ENCODE measurements at places on chromosomes 12 and 14. TPM values are rescaled to one million over a fixed set of nuclear protein-coding genes. Genes with fewer than 3 reads are reported as not detected.

The LPAR5 gene
- 0.67 TPM for total RNA-seq

The DTX3 gene
- total RNA-seq = 19.8 TPM

The RNASE4 gene
- total RNA-seq = 8.9 TPM

The CLEC4D gene
- not detected for total RNA-seq

The TTC9 gene
- total RNA-seq = 2.4 TPM

The SSPN gene
- 0.55 TPM for total RNA-seq

The ACOT6 gene
- not detected for total RNA-seq

The CYP46A1 gene
- total RNA-seq = 0.09 TPM

The RBP5 gene
- not detected for total RNA-seq

The PDZRN4 gene
- total RNA-seq = not detected

The TMEM253 gene
- 0.73 TPM for total RNA-seq

The PGF gene
- 3.8 TPM for total RNA-seq

The KLRG1 gene
- total RNA-seq = 1.7 TPM

The SPATA7 gene
- total RNA-seq = 6.0 TPM

The CCDC177 gene
- total RNA-seq = 0.02 TPM

The FBXO34 gene
- total RNA-seq = 11.2 TPM

The CLIP1 gene
- 42.5 TPM for total RNA-seq

The TAS2R50 gene
- total RNA-seq = not detected

The GPD1 gene
- 0.18 TPM for total RNA-seq

The DCN gene
- not detected for total RNA-seq

The SIX6 gene
- total RNA-seq = not detected

The CLEC14A gene
- total RNA-seq = not detected

The TAS2R20 gene
- 0.07 TPM for total RNA-seq

The CD163 gene
- not detected for total RNA-seq

The FAM186B gene
- 0.15 TPM for total RNA-seq

The CLEC12A gene
- not detected for total RNA-seq

The ANG gene
- 10.6 TPM for total RNA-seq

The GIT2 gene
- total RNA-seq = 19.8 TPM

The KCNK13 gene
- total RNA-seq = 0.11 TPM

The GYS2 gene
- not detected for total RNA-seq

The KANSL2 gene
- total RNA-seq = 36.9 TPM

The CLEC6A gene
- not detected for total RNA-seq

The AQP6 gene
- total RNA-seq = not detected

The UNC79 gene
- total RNA-seq = 0.02 TPM

The OR6C68 gene
- total RNA-seq = not detected

The KRT78 gene
- total RNA-seq = not detected

The AKAP6 gene
- 0.51 TPM for total RNA-seq

The CDKN3 gene
- 71.4 TPM for total RNA-seq

The SYCP3 gene
- total RNA-seq = not detected

The LGR5 gene
- not detected for total RNA-seq

The IL22 gene
- not detected for total RNA-seq

The TSPAN11 gene
- total RNA-seq = 0.08 TPM
